NCI-H774 (cell line): ENCODE measurements at places on chromosomes 2 and 18.

- no peak for DNase-seq
Measured at GRCh38 chr2:138874251-138874650, 94.1 kb upstream of the NXPH2 start.

GRCh38 chr18:46577546-46577945 lies 79.5 kb downstream of the LOXHD1 start:
- DNase-seq: no peak

DNA sequence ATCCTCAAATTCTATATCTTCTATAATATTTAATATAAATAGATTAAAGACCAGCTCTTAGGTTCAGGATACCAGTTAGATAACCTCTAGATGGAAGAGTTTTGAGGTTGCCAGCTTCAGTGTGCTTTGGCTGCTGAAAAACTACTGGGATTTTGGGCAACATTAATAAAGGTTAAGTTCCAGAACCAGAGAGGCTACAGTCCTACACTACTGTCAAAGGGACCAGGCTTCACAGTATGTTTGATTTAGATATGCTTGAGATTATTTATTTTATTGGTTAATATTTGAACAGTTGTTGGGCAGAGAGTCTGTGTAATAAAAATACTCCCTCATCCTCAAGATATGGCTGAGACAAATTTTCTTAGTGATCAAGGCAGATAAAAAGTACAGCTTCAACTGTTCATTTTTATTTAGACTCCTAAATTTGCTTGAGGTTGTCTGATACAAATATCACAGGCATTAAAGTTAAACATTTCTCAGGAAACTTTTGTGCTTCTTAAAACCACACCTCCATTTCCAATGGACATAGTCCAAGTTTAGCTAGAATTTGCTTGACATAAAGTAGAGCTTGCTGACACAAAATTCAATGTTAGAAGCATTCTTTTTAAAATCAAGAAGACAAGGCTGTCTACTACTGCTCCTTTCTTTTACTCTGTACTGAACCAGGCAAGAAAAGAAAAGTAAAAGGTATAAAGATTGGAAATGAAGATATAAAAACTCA lies 19.7 kb upstream of the TMEM17 start:
- DNase-seq: no peak

- DNase-seq: peak; percentile 15
Measured at GRCh38 chr2:65031341-65032018, 24.7 kb upstream of the CEP68 start.

- no peak for DNase-seq
Measured at GRCh38 chr18:79422022-79422782, 26.5 kb downstream of the NFATC1 start.

DNA sequence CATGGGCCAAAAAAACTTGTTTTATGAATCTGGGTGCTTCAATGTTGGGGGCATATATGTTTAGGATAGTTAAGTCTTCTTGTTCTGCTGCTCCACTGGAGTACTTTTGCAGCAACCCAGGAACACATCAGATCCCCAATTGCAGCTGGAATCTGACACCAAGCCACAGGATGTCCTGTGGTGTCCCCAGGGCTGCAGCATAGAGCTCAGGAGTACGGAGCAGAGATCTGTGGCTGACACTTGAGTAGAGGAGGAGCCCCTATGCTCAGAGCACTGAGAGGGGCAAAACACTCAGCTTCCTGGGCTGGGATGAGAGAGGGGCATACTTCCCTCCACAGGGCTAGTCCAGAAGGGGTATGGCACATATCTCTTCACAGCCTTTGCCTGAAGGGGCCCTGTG lies 138.9 kb upstream of the ERBB4 start:
- no peak for DNase-seq

DNA sequence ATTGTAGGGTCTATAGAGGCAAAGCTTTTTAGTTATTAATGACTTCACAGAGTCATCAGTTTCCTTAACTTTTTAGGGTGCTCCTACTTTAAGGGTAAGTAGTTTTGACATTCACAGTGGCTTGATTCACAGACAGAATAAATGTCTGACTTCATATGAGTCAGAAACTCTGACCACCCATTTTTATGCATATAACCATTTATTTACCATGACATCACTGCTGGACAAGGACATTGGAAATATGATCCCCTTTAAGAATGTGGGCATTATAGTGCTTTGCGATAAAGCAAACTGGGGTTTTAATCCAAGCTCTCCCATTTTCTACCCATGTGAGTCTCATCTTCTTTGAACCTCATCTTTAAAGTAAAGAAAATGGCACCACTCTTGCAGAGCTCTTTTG lies 162.0 kb upstream of the MC4R start:
- no peak for DNase-seq

- DNase-seq: no peak
Measured at GRCh38 chr18:60099709-60100108, 199.9 kb downstream of the PMAIP1 start.

- no peak for DNase-seq
Measured at GRCh38 chr2:171323971-171324528, 109.7 kb downstream of the METTL8 start.

DNA sequence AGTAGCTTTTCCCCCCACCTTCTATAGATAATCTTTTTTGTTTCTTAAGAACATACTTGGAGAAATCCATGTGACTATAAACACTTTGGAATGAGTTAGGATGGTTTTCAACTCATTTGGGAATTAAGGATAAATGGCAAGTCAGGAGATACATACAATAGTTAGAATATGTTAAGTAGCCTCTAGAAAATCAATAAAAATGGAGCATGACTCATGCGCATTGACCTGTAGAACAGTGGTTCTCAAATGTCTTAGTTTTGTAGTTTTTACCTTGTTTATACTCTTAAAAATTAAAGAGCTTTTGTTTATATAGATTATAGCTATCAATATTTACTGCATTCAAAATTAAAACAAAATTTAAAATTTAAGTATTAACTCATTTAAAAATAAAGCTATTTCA lies 24.7 kb downstream of the NUP35 start:
- DNase-seq: no peak

- DNase-seq: no peak
Measured at GRCh38 chr18:34084635-34085034, 140.1 kb downstream of the NOL4 start.

DNA sequence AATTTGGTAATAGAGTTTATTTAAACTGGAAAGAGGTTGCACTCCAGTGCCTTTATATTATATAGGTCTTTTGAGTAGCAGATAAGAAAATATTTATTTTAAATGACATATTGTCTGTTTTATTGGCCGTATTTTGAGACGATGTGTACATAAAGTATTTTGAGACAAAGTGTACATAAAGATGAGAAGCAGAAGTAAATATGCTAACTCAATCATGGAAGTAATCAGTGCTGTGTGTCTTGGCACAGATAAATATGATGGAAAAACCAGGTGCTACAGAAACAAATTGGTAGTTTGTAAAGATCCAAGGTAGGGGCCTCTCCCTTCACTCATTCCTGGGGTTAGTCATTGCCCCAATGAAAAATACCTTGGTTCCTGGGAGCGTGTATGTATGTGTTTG lies 382.9 kb downstream of the DSEL start:
- DNase-seq: peak; percentile 98

DNA sequence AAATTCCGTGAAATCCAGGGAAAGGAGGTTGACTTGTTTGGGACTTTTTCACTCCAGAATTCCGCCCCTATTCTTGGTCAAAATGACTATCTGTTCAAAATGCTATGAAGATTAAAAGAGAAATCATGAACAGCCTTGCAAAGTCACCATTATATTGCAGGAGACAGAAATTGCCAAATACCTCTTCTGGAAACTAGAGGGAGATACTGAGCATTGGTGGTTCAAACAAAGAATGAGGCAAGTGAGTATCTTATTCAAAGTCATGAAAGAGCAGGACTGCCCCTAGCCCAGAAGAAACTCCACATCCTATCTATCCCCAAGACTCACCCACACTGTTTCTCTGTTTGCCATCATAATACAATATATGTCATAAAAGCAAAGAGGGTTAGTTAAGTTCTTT lies 862.3 kb upstream of the POU3F3 start:
- no peak for DNase-seq

DNA sequence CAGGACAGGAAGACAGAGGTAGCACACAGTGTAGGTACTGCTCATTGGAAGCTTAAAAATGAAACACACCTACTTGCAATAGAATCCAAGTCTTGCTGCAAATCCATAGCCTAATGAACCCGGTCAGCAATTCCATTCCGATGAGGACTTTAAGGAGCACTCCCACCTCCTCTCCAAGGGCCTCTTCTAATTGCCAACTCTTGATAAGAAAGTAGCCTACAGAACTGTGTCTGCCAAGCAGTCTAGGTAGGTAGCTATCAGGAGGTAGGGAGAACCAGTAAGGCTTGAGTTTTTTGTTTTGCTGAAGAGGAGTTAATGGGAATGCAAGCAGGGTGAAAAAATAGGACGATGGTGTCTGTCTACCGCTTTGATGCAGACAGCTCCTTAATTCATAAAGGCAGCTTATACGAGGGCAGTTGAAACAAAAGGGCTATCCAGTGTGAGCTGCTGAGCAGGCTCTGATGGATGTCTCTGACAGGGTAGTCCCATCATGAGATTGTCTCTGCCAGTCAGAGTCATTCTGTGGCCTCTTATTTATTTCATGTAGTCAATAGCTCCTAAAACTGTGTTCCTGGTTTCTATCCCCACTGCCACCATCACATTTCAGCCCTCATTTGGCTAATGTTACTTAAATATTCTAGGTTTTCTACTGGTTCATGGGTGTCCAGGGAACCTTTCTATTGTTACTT lies 155.6 kb upstream of the DNMT3A start:
- DNase-seq: no peak

DNA sequence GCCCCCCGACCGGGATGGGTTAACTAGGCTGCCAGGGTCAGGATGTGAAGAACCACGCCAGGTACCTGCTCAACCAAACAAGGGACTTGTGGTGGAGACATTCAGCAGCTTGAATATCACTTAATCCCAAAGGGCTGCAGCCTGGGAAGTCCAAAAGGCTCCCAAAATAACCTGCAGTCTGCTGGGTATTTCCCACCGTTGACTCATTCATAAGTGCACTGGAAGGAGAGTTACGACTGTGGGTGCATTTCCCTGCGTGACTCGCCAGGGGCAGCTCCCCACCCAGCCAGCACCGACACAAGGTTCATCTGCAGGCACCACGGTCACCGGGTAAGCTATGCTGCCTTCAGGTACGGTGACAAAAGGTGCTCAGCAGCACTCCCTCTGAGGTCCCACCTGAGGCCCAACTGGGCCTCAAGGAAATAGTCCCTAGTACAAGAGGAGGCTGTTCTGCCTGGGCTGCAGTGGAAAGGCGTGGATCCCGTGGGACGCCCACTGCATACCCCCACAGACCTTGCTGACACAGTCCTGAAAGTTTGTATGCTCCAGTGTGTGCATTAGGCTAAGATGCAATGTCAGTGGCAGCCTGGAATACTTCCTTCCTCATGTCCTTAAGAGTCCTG lies 86.5 kb downstream of the UXS1 start:
- no peak for DNase-seq

DNA sequence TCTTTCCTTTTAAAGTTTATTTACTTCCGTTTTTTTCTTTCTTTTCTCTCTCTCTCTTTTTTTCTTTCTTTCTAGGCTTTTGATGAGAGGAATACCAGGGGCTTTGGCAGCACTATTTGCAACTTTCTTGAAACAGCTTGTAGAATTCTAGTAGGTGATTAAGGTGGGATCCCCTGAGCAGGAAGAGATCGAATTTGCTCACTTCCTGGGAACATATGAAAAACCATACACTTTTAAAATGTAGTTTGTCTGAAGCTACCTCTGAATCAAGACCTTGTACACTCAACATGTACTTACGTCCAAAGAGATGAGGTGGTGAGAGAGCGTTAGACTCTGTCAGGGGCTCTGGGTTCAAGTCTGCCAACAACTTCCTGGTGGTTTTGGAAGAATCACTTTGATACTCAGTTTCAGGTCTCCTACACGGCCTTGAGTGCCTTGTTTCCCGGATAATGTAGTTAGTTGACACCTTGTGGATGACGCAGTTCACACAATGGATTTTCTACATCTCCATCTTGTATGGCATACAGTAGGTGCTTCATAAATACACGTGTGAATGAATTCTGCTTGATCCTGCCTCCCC lies 229.1 kb downstream of the MYCN start:
- no peak for DNase-seq

DNA sequence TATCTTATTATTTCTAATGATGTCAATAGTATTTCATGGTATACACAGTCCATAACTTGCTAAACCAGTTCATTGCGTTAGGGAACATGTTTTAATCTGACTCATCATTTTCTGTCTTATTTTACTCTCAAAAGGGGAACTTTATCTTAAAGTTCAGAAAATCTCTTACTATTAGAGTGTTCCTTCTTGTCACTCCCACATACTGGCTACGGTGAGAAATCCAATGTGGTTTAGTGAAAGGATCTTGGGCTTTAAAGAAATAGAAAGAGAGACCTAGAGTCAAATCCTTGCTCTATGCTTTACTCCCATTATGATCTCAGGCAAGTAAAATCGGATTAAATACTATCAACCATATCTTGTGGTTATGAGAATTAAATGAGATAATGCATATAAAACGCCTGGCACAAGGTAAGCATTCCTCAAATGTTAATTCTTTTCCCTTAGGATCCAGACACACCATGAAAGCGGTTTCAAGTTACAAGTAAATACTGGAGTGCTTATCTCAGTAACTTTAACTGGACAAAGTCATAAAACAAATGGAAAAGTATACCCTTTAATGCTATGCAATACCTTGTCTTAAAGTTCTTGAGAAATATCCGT lies 576.0 kb downstream of the ARHGAP15 start:
- no peak for DNase-seq
